Renal pelvis (tissue), 12 donors: ENCODE measurements at places on chromosomes 13 and 19. TPM values are rescaled to one million over a fixed set of nuclear protein-coding genes. Genes with fewer than 3 reads are reported as not detected.

RSPH6A gene
- polyA plus RNA-seq: not detected

GRCh38 chr19:47839913-47840312 lies 18.2 kb downstream of the CRX start:
- peak; percentile 54 for DNase-seq

LILRA6 gene
- polyA plus RNA-seq: 0.34 TPM

DNA sequence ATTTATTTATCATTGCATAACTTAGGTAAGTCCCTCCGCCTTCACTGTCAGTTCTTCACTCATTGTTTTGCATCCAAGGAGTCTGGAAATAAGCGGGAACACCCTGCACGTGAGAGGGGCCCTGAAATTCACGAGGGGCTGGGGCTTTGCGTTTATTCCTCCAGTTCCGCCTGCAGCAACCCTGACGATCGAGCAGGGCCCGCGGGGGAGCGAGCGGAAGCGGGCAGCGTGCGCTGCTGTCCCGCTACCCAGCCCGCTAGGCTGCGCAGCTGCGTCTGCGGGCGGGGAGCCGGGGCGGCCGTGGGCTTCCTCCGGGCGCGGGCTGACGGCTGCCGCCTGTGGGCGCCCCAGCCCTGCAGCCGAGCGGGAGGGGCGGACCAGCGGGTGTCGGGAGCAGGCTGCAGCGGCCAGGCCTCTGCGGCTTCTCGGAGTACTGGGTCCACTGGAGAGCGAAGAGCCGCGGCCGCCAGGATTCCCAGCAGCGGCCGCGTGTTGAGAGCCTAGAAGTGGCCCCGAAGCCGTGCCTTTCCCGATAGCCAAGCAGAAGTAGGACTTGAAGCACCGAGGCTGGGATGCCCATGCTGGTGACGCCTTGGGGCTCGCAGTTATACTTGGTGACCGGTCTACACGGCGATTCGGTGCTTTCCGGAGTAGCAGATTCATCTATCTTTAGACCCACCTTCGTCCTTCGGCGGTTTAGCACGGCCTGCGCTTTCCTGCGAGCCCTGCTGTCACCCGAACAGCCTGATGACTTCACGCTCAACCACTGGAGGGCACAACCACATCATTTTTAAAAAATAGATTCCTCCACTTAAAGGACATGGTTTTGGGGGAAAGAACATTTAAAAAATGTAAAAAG lies 32.9 kb upstream of the SACS start:
- peak; percentile 82 for DNase-seq

DNA sequence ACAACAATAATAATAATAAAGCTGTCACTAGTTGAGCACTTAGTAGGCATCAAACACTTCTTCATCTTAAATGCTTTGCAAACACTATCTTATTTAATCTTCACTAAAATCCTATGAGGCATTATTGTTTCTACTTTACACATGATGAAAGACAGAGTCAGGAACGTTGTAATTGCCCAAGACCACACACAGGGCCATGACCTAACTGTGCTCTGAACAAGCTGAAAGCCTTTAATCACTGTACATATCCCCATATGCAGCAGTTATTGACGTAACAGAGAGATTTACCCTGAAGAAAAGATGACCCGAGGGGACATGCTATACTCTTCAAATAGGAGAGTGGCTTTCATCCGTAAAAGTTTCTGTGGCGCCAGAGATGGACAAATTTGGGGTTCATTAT lies 53.0 kb downstream of the SACS start:
- DNase-seq: no peak

CD33 gene
- polyA plus RNA-seq: 2.3 TPM

DNA sequence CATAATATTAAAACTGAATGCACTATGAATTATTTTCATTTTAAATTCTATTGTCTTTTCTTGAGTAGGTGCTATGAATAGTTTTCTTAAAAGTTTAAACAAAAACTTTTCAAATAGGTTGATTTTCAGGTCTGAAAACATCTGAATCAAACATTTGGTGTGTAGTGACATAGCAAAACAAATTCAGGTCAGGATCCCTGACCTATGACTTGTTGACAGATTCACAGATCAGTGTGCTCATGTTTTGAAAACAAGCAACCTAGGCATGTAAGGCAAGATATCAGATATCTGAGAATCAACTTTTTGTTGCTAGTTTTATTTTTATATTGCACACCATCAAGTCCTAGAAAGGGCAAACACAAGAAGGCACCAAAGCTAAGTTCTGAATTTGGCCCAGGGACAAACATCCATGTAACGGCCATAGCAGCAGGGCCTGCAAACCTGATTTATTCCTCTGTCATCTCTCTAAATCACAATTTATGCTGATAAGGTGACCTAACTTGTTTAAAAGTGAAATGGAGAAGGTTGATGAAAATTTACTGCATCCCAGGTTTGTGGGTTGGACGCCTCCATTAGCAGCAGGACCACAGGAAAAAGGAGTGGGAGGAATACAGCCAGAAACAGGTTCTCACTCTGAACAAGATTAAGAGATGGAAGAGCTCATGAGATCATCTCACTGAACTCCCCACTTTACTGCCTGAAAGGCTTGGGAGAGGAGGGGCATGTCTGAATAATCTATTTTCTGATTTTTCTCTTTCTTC lies 337.7 kb downstream of the KCNRG start:
- DNase-seq: peak; percentile 48

GRCh38 chr13:112955271-112955937 lies 13.6 kb upstream of the MCF2L start:
- DNase-seq: no peak

CASP14 gene
- not detected for polyA plus RNA-seq

- DNase-seq: no peak
Measured at GRCh38 chr13:99264051-99264450, 5.9 kb upstream of the GPR18 start.
